Stimulated activated CD8-positive, alpha-beta memory T cell treated with anti-CD3 and anti-CD28 coated beads, Interleukin-7, amount 100 ng/mL, for 1 hour (primary cell): ENCODE measurements at places on chromosomes 3 and 15.

DNA sequence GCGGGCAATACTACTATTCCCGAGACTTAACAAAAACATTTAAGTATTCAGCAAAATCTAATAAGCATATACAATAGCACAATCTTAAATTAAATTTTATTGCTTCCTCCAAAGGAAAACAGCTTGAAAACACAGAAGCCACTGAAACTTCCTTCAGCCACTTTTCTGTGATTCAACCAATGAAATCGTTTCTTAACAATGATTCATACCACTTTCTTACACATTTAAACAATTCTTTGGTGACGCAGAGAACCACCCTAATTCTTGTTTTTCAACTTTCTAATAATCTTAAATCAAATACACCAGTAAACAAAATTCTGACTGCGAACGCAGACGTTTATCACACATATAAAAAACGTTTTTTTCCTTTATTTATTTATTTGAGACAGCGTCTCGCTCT, 4.1 kb downstream of the TJP1 start:
- no peak for DNase-seq

GRCh38 chr15:47587940-47588802, 129.1 kb upstream of the SEMA6D start:
- DNase-seq = no peak

DNA sequence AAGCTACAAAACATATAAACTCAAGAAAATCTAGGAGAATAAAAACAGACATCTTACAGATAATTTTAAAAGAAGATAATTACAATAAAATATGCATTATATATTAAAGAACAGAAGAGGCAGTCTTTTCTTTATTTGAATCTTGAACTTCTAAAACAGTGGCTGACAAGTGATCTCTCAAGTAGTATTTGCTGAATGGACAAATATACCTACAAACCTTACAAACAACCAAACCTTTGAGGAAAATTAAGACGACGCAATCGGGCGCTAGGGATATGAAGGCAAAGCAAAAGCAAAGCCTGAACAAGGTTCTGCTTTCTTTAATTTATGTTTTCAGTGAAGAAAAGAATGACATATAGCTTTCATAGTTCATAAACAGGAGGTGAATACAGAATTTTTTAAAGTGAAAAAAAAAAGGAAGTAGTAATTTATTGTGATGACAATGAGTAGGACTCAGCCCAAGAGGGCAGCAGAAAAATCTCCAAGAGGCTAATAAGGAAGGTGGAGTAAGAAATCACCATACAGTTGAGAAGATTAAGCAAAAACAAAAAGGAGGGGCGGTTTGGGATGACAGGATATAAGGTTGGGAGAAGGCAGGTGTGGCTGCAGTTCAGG, 347.8 kb downstream of the TBC1D5 start:
- no peak for DNase-seq

GRCh38 chr15:74950078-74950908, 6.3 kb downstream of the RPP25 start:
- peak; percentile 56 for DNase-seq

GRCh38 chr15:57866149-57866736, 159.7 kb downstream of the POLR2M start:
- DNase-seq = no peak

- no peak for DNase-seq
Measured at GRCh38 chr3:42755681-42756578, 17.1 kb downstream of the CCDC13 start.

- DNase-seq = no peak
Measured at GRCh38 chr3:98445949-98446406, 17.0 kb upstream of the OR5K1 start.

DNA sequence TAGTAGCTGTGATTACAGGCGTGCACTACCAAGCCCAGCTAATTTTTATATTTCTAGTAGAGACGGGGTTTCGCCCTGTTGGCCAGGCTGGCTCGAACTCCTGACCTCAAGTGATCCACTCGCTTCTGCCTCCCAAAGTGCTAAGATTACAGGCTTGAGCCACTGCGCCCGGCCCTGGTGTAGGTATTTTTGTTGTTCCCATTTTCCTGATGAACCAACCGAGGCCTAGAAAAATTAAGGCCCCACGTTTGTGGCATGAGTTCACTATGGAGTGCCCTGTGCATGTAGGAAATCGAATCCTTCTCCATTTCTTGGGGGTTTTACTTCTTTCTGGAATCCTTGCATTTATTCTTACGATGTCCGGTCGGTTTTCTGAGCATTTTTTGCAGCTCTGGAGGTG, 14.3 kb upstream of the TATDN2 start:
- no peak for DNase-seq

GRCh38 chr15:86650094-86650493, 570.4 kb downstream of the AGBL1 start:
- no peak for DNase-seq

DNA sequence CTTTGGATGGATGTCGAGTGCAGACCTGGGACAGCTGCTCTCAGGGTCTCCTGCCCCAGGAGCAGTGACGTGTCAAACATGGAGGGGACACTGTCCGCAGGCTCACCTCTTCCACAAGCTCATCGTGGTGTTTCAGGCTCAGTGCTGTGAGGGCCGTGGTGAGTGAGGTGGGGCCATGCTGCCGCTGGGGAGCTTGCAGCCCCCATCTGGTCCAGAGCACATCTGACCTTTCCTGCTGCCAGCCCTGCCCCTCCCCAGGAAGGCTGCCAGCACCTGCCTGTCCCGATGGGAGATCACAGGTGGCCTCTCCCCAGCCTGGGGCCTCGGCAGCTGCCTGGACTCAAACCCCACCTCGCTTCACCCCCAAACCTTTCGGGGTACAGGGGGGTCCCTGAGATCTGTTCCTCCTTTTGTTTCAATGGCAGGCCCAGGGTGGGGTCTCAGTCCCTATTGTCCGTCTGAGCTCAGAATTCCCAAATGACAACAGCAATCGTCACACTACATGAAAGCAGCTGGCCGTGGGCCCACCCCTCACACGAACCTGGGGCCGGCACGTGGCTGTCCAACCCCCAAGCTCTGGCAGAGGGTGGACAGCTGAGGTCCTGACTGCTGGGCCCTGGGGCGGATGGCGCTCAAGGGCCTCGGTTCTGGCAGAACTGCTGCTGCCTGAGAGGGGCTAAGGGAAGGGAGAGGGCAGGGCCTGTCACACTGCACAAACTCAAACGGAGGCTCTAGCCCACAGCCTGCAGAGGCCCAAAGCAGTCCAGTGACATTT, 65.0 kb upstream of the RPL32 start:
- DNase-seq = no peak

GRCh38 chr3:36842275-36842674, 77.9 kb upstream of the DCLK3 start:
- no peak for DNase-seq

DNA sequence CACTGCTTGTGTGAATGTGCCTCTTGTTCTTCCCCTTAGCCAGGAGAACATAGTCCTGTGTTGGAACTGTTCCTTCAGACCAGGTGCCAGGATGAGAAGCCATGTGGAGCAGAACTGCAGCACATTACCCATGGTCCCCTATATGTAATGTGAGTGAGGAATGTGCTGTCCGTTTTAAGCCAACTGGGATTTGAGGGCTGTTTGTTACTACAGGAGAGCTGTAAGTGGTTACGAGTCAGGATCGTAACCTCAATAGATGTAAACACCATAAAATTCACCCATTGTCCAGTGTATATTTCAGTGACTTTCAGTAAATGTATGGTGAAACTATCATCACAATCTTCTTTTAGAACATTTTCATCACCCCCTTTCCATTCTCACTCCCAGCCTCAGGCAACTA, 10.1 kb upstream of the SCAP start:
- DNase-seq = no peak

GRCh38 chr3:119352034-119352609, 57.9 kb downstream of the ARHGAP31 start:
- DNase-seq = peak; percentile 8

DNA sequence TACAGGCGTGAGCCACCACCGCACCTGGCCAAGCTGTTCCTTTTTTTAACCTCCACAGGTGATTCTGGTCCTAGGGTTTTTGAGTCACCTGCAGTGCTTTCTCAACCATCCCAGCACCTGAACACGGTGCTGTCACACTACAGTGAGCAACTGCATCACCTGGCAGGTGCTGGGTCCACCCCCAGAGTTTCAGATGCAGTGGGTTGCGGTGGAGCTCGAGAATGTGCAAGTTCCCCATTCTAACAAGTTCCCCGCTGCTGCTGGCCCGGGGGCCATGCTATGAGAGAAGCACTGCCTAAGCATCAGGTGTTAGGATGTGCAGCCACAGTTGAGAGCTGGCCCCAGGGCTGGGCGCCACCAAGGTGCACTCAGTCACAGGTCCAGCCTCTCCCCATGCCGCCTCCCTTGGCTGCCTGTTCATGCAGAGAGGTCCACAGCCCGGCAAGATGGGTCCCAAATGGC, 18.0 kb downstream of the ISG20 start:
- no peak for DNase-seq

GRCh38 chr15:27820722-27821121, 278.4 kb downstream of the OCA2 start:
- DNase-seq = no peak

DNA sequence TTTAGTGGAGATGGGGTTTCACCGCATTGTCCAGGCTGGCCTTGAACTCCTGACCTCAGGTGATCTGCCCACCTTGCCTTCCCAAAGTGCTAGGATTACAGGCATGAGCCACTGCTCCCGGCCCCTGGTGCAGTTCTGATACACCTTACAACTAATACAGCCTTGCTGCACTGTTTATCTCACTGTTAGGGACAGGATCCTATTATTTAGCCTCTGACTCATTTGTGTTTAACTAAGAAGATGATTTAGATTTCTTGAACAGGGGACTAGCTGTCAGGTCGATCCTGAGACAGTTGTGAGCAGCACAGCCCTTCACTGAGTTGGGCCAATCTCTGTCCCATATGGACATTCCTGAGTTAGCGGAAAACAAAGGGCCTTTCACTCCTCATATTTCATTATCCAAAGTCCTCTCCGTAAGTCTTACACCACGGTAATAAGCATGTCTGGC, 19.2 kb downstream of the GYG1 start:
- DNase-seq = no peak

DNA sequence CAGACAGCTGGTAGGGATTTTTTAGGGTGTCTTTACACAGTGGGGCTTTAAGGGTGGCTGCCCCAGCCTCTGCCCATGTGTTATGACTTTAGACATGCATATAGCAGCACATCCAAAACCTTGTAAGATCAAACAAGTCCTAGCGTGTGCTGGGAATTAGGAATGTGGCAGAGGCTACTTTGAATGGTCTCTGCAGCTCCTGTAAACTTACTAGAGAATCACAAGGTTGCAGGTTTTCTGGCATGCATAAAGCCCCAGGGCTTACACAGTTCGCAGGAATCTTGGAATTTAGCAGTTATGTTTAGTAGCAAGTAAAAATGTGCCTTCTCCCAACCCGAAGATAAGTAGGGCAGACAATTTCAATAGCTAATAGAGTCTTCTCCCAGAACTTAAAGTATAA, 46.9 kb upstream of the COL6A6 start:
- DNase-seq = no peak

GRCh38 chr15:71811752-71812735, 1.7 kb downstream of the NR2E3 start:
- no peak for DNase-seq

GRCh38 chr3:49928481-49929017, 1.1 kb downstream of the MON1A start:
- DNase-seq = no peak

- DNase-seq = no peak
Measured at GRCh38 chr15:92883163-92883875, 16.8 kb upstream of the CHD2 start.
